MCF 10A (cell line): ENCODE measurements at places on chromosomes 6 and 20. TPM values are rescaled to one million over a fixed set of nuclear protein-coding genes. Genes with fewer than 3 reads are reported as not detected.
A peak's percentile ranks its signal among the peaks of the same experiment; 100 is the strongest.

The GSTA2 gene
- total RNA-seq: not detected in 2 replicates

- no peaks in the 10 kb centered on the region for H3K27me3 ChIP-seq
- H3K4me3 ChIP-seq: no peak overlapping the region
- no peak overlapping the region for H3K27ac ChIP-seq
These were observed 539.6 kb upstream of the NOX3 start for GRCh38 chr6:155995281-155995680.

DNA sequence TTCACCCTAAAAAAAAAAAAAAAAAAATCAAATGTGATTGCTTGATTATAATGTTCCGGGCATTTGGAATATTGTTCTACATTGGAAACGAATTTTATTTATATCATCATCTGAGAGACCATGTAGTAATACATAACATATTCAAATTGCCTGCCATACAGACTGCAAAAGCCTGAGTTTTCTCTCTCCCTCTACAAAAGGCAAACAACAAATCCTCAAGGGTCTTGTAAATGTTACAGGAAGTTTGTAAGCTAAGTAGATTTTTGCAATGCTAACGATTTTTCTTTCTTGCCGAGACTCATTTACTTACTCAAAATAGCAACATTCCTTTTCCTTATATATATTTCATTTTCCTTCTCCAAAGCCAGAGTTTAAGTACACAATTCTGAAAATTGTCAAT is 49.0 kb upstream of the HTR1E start:
- no peak overlapping the region for H3K4me3 ChIP-seq
- H3K4me1 ChIP-seq: no peaks in the 10 kb centered on the region
- no peak for DNase-seq
- H3K36me3 ChIP-seq: no peaks in the 10 kb centered on the region
- H3K27ac ChIP-seq: no peak overlapping the region

GRCh38 chr6:63802606-63803206 is 167.1 kb downstream of the PHF3 start:
- H3K4me1 ChIP-seq: peaks cover 35% of the 10 kb centered on the region
- H3K36me3 ChIP-seq: no peaks in the 10 kb centered on the region
- no peaks in the 10 kb centered on the region for H3K27me3 ChIP-seq

- H3K4me1 ChIP-seq: peaks cover 35% of the 10 kb centered on the region
- H3K4me3 ChIP-seq: no peak overlapping the region
- no peak for DNase-seq
- peaks cover 49% of the 10 kb centered on the region for H3K36me3 ChIP-seq
- H3K27me3 ChIP-seq: no peaks in the 10 kb centered on the region
These were observed 54.4 kb downstream of the GOPC start for GRCh38 chr6:117547688-117548621.

DNA sequence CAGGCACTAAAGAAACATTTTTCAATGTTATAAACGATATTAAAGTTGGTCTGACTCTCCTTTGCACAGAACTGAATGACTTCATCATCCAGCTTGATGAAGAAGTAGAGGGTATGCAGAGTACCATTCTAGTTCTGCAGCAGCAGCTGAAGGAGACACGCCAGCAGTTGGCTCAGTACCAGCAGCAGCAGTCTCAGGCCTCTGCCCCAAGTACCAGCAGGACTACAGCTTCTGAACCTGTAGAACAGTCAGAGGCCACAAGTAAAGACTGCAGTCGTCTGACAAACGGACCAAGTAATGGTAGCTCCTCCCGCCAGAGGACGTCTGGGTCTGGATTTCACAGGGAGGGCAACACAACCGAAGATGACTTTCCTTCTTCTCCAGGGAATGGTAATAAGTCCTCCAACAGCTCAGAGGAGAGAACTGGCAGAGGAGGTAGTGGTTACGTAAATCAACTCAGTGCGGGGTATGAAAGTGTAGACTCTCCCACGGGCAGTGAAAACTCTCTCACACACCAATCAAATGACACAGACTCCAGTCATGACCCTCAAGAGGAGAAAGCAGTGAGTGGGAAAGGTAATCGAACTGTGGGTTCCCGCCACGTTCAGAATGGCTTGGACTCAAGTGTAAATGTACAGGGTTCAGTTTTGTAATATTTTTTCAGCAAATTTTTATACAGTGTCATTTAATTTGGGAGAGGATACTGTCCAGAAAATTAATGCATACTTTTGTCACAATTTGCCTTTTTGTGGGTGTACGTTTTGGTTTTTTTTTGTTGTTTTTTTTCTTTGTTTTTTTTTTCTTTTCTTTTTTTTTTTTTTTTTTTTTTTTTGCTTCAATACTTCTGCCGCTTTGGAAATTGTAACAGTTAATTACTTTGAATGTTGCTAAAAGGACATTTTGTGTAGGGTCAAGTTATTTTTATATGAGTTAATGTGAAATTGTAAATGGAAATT is 6.6 kb upstream of the ACAT2 start:
- H3K4me1 ChIP-seq: peaks cover 12% of the 10 kb centered on the region
- H3K4me3 ChIP-seq: no peak overlapping the region
- no peaks in the 10 kb centered on the region for H3K27me3 ChIP-seq
- H3K27ac ChIP-seq: no peak overlapping the region
- H3K36me3 ChIP-seq: peaks cover 100% of the 10 kb centered on the region
- no peak for DNase-seq

- H3K4me3 ChIP-seq: peak within 1 kb of the TSS; percentile 82
- no peaks in the 10 kb centered on the region for H3K27me3 ChIP-seq
- peak within 1 kb of the TSS; percentile 30 for H3K27ac ChIP-seq
- H3K36me3 ChIP-seq: peaks cover 32% of the 10 kb centered on the region
- H3K4me1 ChIP-seq: peaks cover 31% of the 10 kb centered on the region
These were observed at the start of gene RBCK1 for GRCh38 chr20:407953-408842. RBCK1 (plus strand) TSS chr20:408299; CDS start chr20:408758, 459 bp downstream.

DNA sequence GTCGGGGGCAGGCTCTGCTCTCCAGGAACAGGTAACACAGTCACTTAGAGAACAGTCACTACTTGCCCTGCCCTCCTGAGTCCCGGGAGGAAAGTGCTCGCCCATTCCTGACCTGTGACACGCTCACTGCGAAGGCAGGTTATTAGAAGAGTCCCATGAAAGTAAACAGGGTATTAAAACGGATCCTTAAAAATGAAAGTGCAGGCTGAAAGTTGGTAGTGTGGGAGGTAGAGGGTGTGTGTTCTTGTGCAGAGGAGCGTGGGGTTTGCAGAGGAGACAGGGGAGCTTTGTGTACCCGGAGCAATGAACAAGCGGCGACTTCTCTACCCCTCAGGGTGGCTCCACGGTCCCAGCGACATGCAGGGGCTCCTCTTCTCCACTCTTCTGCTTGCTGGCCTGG is at the start of gene CCN6:
Gene CCN6 (plus strand): TSS at position 104 of the 400 bp plus-strand sequence. CDS start 254 bp downstream, at position 358.
- H3K4me1 ChIP-seq: no peaks in the 10 kb centered on the region
- no peak for DNase-seq
- no peak within 1 kb of the TSS for H3K4me3 ChIP-seq
- no peaks in the 10 kb centered on the region for H3K27me3 ChIP-seq
- no peak within 1 kb of the TSS for H3K27ac ChIP-seq
